NCI-H69 (cell line): ENCODE measurements at places on chromosomes 13 and 19.

GRCh38 chr19:35116072-35116801 is 614 bp downstream of the FXYD3 start:
- DNase-seq = peak; percentile 96

GRCh38 chr19:43901395-43902390 is 33.4 kb downstream of the ZNF45 start:
- DNase-seq = no peak

GRCh38 chr13:31043957-31044356 is 111.5 kb downstream of the TEX26 start:
- DNase-seq = no peak

DNA sequence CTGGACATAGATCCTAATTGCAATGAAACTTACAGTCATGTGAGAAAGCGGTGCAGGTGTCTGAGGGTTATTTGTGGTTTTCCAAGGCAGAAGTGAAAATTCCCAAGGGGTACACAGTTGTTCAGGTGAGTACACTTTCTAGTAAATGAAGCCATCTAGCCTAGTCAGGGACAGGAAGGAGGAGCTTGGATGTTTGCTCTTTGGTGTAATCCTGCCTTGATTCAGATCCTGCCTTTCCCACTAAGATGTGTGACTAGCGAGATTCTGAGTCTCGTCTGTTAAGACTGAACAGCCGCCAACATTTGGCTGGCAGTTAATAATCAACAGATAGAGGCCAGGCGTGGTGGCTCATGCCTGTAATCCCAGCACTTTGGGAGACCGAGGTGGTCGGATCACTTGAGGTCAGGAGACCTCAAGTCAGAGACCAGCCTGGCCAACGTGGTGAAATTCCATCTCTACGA is 2.5 kb downstream of the RPS9 start:
- DNase-seq = no peak

GRCh38 chr19:37333457-37333856 is 37.4 kb upstream of the ZNF527 start:
- no peak for DNase-seq

DNA sequence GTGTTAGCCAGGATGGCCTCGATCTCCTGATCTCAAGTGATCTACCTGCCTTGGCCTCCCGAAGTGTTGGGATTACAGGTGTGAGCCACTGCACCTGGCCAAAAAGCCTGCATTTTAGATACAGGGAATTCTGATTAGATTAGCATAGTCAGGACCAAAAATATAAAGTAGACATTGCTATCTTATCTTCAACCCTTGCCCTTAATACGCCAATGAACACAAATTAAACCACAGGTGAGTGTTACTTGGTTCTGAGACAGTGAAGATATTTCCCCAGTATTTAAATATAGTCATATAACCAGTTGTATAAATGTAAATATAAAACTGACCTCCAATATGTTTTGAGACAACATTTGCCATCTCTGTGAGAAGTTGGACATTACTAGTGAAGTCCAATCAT is 52.1 kb upstream of the STK24 start:
- DNase-seq = no peak
